Gastrocnemius medialis (tissue), 4 donors: ENCODE measurements at places on chromosomes 2 and 18. TPM values are rescaled to one million over a fixed set of nuclear protein-coding genes. Genes with fewer than 3 reads are reported as not detected.

The ADD2 gene
- 0.75 TPM for total RNA-seq

DNA sequence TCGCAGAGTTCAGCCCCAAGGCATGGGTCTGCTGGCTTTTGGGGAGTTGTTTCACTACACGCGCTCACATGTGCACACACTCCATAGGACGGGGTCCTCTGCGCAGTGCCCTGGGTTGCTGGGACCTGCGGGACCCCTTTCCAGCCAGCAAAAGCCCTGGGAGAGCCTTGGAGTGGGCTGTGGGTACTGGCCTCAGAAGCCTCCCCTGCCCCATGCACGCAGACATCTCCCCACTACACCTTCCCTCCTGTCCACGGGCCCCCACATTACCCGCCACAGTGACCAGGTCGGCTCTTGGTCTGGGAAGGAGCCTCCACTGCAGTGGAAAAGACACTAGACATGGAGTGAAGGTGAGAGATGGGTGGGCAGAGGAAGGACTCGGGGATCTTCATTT is 48.5 kb downstream of the FAM168B start:
- no peaks in the 10 kb centered on the region for H3K27me3 ChIP-seq
- H3K27ac ChIP-seq, result no peak overlapping the region
- H3K4me3 ChIP-seq, result no peak overlapping the region
- no peak for DNase-seq
- H3K4me1 ChIP-seq, result peaks cover 25% of the 10 kb centered on the region
- no peaks in the 10 kb centered on the region for H3K36me3 ChIP-seq

The WNT10A gene
- total RNA-seq, result not detected

The GAD1 gene
- total RNA-seq, result not detected

DNA sequence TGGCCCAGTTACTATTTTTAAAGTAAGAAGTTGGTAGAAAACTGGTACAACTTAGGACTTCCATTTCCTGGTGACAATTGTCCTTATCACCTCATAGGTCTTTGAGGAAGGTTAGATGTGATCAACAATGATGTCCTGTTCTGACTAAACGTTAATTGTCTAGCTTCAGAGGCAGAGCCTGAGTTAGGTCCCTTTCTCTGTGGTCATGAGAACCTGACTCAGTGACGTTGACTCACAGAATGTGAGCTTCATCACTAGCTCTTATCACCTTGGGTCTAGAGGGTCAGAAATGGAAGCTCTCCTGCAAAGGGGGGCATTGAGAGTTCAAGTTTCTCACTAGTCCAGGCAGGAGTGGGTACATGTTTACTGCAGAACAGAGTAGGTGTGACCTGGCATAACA is 60.6 kb upstream of the ATP8B1 start:
- no peak for DNase-seq
- H3K27me3 ChIP-seq, result no peaks in the 10 kb centered on the region
- H3K36me3 ChIP-seq, result no peaks in the 10 kb centered on the region
- no peaks in the 10 kb centered on the region for H3K4me1 ChIP-seq
- no peak overlapping the region for H3K4me3 ChIP-seq

DNA sequence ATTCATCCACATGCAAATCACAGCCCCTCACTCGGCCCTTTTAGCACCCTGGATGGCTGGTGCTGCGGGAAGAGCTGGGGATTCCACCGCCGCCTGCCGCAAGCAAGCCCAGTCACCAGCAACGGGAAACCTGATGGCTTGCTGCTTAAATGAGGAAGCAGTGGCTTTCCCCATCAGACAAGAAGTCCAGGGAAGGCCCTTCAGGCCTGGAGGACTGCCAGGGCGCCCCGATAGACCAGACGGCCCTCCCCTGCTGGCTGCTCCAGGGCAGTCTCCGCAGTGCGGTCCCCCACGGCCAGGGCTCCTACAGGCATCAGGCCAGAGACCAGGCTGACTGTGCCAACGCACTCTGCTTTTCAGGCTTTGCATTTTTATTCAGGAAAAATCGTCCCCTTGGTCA is 439.1 kb downstream of the EIPR1 start:
- DNase-seq, result no peak
- no peak overlapping the region for H3K27ac ChIP-seq
- H3K4me1 ChIP-seq, result no peaks in the 10 kb centered on the region
- no peak overlapping the region for H3K4me3 ChIP-seq

DNA sequence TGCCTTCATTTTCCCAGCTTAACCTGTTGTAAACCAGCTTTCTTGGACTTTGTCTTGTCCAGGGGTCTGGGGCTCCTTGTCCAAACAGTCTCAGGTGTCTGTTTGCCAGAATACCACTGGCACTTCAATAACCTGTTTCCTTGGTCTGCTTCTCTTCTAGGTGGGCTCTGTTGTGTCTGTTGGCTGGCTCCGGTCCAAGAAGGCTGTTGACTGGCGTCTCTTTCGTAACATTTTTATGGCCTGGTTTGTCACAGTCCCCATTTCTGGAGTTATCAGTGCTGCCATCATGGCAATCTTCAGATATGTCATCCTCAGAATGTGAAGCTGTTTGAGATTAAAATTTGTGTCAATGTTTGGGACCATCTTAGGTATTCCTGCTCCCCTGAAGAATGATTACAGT is 17.0 kb downstream of the SLC20A1 start:
- DNase-seq, result no peak
- no peak overlapping the region for H3K4me3 ChIP-seq
- H3K27me3 ChIP-seq, result no peaks in the 10 kb centered on the region
- peaks cover 66% of the 10 kb centered on the region for H3K36me3 ChIP-seq

DNA sequence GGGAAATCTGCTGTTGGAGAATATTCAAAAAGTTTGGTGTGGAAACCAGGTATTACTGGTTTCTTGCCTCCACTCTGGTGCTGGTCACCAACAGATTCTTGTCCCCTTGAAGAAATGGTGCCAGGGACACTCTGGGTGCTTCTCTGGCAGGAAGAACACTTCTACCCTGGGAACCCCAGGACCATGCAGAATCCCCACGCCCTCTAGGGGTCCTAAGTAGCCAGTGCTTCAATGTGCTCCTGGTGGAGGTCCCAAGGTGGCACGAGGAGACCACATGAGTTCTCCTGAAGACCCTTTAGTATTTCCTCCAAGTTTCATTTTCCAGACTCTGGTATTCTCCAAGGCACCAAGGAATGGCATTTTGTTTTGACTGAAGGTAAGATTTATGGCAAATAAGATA is 380.6 kb downstream of the TSN start:
- no peak overlapping the region for H3K27ac ChIP-seq
- no peaks in the 10 kb centered on the region for H3K4me1 ChIP-seq
- H3K36me3 ChIP-seq, result no peaks in the 10 kb centered on the region
- no peak for DNase-seq

The CHCHD5 gene
- 26.6 TPM for total RNA-seq

The TOGARAM2 gene
- 6.4 TPM for total RNA-seq

DNA sequence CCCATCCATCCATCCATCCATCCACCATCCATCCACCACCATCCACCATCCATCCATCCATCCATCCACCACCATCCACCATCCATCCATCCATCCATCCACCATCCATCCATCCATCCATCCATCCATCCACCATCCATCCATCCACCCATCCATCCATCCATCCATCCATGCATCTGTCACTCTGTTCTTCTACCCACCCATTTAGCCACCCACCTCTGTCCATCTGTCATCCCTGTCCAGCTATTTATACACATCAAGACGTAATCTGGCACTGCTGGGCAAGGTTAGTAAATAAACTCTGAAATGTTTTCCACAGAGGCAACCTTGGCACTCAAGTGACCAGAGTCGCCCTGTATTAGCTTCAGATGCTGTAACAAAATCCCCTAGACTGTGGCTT is 120.9 kb downstream of the RTP5 start:
- H3K4me3 ChIP-seq, result no peak overlapping the region
- no peaks in the 10 kb centered on the region for H3K36me3 ChIP-seq
- H3K27ac ChIP-seq, result no peak overlapping the region

The CRACDL gene
- 3.3 TPM for total RNA-seq

- H3K27me3 ChIP-seq, result no peaks in the 10 kb centered on the region
- DNase-seq, result no peak
- H3K4me1 ChIP-seq, result no peaks in the 10 kb centered on the region
- H3K36me3 ChIP-seq, result no peaks in the 10 kb centered on the region
Observed at GRCh38 chr2:62597323-62597722, 91.3 kb upstream of the TMEM17 start.

- no peak overlapping the region for H3K27ac ChIP-seq
- peaks cover 21% of the 10 kb centered on the region for H3K27me3 ChIP-seq
- H3K36me3 ChIP-seq, result no peaks in the 10 kb centered on the region
- H3K4me1 ChIP-seq, result no peaks in the 10 kb centered on the region
- no peak for DNase-seq
- no peak overlapping the region for H3K4me3 ChIP-seq
Observed at GRCh38 chr18:72866901-72867745, 664 bp downstream of the NETO1 start.

DNA sequence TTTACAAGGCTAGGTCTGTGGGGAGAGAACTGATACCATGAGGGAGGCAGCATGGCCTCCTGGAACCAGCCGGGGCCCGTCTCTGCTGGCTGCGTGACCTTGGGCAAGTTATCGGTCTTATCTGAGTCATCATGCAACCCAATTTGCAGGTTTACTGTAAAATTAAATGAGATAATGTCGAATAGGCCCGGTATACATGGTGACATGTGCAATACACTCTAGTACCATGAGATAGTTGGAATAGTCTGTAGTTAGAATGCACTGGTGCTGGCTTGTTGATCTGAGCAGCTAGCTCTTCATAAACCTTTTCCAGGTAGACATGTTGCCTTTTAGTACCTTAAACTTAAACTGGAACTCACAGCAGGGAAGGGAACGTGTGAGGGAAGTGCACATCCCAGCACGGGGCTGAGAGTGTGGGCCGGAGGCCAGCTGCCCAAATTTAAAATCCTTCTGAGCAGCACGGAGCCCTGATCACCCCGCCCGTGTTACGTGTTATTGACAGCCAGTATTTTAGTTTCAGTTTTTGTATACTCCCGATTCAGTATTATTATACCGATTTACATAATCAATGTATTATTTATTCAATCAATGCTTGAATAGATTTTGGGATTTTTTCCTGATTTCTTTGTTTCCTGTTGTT is 72.4 kb upstream of the HS6ST1 start:
- H3K36me3 ChIP-seq, result no peaks in the 10 kb centered on the region
- DNase-seq, result no peak
- no peaks in the 10 kb centered on the region for H3K4me1 ChIP-seq

GRCh38 chr2:231795525-231796327 is 9.5 kb downstream of the COPS7B start:
- H3K27me3 ChIP-seq, result no peaks in the 10 kb centered on the region
- H3K4me3 ChIP-seq, result no peak overlapping the region
- no peak overlapping the region for H3K27ac ChIP-seq
- DNase-seq, result no peak
- H3K4me1 ChIP-seq, result no peaks in the 10 kb centered on the region

GRCh38 chr18:59270689-59271257 is 2.5 kb downstream of the RAX start:
- no peak overlapping the region for H3K4me3 ChIP-seq
- DNase-seq, result no peak
- H3K27me3 ChIP-seq, result peaks cover 96% of the 10 kb centered on the region
- H3K4me1 ChIP-seq, result peaks cover 6% of the 10 kb centered on the region
- no peaks in the 10 kb centered on the region for H3K36me3 ChIP-seq
- H3K27ac ChIP-seq, result no peak overlapping the region

DNA sequence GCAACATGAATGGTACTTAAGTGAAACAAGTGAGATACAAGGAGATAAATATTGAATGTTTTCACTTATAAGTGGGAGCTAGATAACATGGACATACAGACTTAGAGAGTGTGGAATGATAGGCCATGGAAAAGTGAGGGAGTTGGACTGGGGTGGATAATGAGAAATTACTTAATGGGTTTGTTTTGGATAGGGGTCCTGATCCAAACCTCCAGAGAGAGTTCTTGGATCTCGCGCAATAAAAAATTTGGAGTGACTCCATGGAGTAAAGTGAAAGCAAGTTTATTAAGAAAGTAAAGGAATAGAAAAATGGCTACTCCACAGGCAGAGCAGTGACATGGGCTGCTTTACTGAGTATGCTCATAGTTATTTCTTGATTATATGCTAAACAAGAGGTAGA is 508.9 kb downstream of the CNTNAP5 start:
- no peaks in the 10 kb centered on the region for H3K36me3 ChIP-seq
- no peaks in the 10 kb centered on the region for H3K27me3 ChIP-seq
- DNase-seq, result no peak
- H3K27ac ChIP-seq, result no peak overlapping the region
- H3K4me1 ChIP-seq, result no peaks in the 10 kb centered on the region

DNA sequence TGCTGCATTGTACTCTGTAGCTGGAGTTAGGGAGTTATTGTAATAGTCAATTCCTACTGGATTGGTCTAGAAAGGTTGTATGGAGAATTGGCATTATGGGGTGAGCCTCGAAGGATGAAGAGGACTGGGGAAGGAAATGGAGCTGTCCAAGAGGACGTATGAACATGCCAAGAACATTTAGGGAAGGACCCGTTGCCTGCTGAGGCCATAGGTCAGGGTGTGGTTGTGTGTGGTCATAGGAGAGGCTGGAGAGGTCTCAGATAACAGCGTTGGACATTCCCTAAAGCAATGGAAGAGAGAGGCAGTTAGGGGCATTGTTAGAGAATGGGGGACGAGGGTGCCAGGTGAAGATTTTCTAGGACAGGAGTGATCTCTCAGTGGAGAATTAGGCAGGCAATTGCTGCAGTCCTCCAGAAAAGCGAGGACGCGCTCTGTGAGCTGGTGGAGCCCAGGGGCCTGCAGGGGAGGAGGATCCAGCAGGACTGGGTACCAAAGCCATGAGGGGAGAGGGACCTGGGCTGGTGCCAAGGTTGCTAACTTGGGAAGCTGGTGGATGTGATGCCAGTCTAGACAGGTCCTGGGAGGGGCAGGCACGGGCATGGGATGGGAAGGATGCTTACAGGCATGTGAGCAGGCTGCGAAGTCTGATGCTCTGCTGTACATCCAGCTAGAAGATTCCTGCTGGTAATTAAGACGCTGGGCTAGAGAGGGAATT is 9.4 kb upstream of the PSD4 start:
- H3K4me1 ChIP-seq, result no peaks in the 10 kb centered on the region
- no peak overlapping the region for H3K27ac ChIP-seq
- DNase-seq, result no peak
- H3K27me3 ChIP-seq, result no peaks in the 10 kb centered on the region
- H3K36me3 ChIP-seq, result no peaks in the 10 kb centered on the region

GRCh38 chr2:179890666-179891065 is 29.3 kb upstream of the ZNF385B start:
- H3K4me1 ChIP-seq, result no peaks in the 10 kb centered on the region
- no peaks in the 10 kb centered on the region for H3K36me3 ChIP-seq
- DNase-seq, result no peak
